GOT3 (cell line): ENCODE measurements at places on chromosomes 6 and 20.

GRCh38 chr6:160327981-160328380, 20.2 kb upstream of the SLC22A3 start:
- no peak for DNase-seq

GRCh38 chr20:45016089-45016671, 49.9 kb downstream of the STK4 start:
- no peak for DNase-seq

DNA sequence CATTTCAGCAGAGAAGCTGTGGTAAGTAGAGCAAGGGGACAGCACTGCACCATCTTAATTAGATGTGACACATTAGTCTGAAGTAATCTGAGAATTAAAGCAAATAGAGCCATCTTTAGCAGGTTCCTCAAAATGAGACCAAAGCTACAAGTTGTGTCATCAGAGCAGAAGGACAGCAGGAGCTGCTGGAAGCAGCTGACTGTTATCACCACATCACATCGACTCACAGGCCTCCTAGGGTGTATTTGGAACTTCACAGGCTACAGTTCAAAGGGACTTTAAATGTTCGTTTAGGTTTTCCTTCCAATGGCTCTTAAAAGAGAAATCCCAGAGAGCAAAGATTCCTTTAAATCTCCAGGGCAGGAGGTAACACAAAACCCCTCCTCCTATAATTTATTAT, 69.5 kb downstream of the LCA5 start:
- no peak for DNase-seq

GRCh38 chr20:6200092-6200491, 77.3 kb upstream of the FERMT1 start:
- DNase-seq: no peak

GRCh38 chr6:113221850-113222249, 635.3 kb upstream of the MARCKS start:
- DNase-seq: no peak

DNA sequence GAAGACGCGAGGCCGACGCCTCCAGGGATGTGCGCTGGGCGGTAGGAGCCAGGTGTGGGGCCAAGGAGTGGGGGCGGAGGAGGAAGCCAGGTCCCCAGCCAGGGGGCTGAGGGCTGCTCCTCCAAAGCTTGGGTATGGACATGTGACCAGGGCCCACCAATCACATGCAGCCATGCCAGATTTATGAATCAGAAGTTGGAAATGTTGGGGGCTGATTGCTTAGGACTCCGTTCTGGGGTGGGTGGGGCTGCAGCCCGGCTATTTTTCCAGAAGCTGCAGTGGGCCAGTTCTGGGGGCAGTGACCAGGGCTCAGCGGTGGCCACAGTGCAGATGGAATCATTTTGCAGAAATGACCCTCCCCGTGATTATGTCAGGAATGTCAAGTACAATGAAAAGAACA, 96.0 kb downstream of the CEBPB start:
- peak; percentile 73 for DNase-seq

GRCh38 chr20:6700563-6701329, 66.7 kb upstream of the BMP2 start:
- DNase-seq: no peak

DNA sequence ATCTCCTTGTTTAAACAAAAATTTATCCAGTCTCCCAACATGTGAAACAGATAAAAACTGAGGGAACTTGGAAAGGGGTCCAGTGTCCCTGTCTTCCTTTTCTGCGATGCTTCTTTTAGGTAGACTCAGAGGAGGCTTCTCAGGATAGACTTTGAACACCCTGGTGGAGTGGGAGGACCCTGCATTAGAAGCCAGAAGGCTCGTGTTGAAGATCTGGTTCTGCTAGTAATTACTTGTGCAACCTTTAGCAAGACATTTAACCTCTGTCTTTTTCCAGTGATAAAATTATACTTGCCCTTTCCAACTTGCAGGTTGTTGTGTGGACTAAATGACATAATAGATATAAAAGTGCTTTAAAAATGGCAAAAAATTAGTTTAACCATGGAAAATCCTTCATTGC, 67.1 kb upstream of the PREP start:
- DNase-seq: no peak

GRCh38 chr6:26133730-26134129, 46.5 kb downstream of the HFE start:
- no peak for DNase-seq

DNA sequence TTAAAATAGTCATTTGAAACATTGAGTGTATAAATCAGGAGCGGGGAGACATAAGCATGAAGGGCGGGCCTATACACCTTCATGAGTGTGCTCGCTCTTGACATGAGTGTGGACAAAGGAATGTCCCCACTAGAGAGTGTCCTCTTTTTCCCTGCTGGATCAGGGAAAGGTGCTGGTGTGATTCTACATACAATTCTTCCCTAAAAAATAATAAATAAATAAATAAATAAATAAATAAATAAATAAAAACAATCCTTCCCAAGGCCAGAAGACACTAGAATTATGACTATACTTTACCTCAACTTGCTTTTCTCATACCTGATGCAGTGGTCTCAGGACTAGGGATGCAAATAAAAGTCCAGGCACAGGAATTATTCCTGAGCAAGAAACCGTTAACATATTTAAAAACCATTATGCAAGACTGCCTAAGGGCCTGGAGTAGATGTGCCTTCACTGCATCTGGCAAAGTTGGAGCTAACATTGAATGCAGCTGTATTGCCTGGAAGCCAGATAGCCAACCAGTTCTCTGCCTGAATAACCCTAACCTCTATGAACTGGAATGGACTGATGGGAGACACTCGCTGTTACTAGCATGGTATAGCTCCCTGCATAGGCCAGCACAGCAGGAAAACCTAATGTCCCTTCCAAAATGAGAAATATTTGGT, 37.5 kb upstream of the MICB start:
- no peak for DNase-seq

GRCh38 chr6:106886922-106887797, 87.4 kb downstream of the CD24 start:
- DNase-seq: no peak

- DNase-seq: no peak
Observed at GRCh38 chr6:18293076-18293904, 29.0 kb upstream of the DEK start.

- DNase-seq: no peak
Observed at GRCh38 chr6:90758741-90759140, 171.9 kb upstream of the MAP3K7 start.

DNA sequence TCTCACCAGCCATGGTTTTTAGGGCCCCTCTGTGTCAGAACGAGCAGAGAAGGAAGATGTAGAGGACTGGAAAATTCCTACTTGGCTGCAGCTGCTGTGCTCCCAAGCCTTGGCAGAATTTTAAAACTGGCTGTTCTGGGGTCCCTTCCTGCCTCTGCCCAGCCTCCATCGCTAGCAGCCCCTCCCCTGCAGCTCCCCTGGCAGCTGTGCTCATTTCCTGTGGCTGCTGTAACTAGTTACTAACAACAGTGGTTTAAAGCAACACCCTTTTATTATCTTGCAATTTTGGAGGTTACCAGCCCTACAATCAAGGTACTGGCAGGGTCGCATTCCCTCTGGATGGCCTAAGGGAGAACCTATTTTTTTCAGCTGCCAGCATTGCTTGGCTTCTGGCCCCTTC, 3.7 kb upstream of the CST11 start:
- DNase-seq: no peak

DNA sequence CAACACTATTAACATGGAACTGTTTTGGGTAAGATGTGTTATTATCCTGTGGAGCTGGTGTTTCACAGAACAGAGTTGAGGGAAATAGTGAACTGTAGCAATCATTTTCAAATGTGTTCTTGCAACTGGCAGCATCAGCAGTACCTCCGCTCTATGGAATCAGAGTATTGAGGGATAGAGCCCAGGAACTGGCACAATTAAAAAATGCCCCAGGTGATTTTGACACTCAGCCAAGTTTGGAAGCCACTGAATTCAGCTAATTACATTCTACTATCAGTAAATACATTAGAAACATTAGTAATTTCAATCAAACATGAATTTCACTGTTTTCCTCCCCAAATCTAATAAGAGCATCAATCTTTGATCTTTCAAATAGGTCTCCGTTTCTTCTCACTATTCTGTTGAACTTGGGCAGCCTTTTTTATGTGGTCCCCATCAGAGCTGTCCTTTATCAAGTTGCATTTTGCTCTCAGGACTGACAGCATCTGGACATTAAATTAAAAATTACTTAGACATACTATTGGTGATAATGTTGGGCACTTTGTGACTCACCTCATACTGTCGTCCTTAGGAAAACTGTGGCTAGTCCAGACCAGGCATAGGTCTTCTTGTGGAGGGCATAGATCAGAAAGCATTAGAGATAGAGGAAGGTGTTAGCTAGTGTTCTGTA, 251.5 kb downstream of the DHX35 start:
- DNase-seq: no peak

DNA sequence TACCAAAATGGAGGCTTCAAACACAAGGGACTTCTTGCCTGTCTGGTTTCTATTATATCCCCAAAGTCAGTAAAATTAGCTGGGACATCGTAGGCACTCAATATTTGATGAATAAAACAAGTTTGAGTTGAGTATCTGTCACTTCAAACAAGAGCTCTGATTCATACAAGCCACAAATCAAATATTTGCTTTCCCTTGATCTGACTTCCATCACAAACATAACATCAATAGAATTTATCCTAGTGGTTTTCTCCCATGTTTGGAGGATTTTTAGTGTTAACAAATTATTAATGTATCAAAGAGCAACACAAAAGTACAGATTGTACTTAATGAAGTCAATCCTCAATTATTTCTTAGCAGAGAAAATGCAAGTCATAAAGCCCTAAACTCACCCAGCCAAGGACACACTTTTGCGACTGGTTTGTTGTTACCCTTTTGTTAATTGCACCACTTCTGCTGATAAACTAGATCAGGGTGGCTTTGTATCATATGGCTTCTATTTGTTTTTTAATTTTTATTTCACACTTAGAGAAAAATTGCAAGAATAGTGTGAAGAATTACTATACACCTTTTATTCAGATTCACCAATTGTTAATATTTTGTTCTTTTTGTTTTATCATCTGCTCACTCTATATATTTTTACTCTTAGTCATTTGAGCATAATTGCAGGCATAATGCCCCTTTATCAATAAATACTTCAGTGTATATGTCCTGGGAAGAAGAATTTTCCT, 117.4 kb upstream of the PRDM1 start:
- DNase-seq: no peak

GRCh38 chr20:17827079-17827478, 127.3 kb downstream of the BANF2 start:
- no peak for DNase-seq

DNA sequence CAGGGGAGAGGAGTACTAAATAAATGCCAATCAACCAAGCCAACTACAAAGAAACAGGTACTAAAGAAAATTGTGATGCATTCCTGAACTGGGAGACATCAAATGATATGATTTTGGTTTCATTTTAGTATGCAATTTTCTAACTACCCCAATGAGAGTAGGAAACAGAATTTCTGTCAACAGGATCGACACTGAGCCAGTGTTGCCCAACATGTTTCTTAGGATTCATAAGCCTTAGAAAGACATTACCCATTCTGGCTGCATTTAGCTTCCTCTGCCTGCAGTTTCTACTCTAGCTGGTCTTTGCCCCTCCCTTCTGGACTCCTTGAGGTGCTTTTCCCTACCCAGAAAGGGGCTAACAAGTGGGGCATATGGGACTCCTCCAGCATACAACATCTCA, 49.8 kb downstream of the KCTD20 start:
- no peak for DNase-seq

GRCh38 chr20:8578161-8578865, 446.2 kb downstream of the PLCB1 start:
- no peak for DNase-seq

- DNase-seq: no peak
Observed at GRCh38 chr6:111776236-111777221, 96.7 kb downstream of the FYN start.

- no peak for DNase-seq
Observed at GRCh38 chr6:124400261-124400999, 561.8 kb upstream of the RNF217 start.

- no peak for DNase-seq
Observed at GRCh38 chr20:36400909-36401735, 95.0 kb downstream of the DLGAP4 start.

DNA sequence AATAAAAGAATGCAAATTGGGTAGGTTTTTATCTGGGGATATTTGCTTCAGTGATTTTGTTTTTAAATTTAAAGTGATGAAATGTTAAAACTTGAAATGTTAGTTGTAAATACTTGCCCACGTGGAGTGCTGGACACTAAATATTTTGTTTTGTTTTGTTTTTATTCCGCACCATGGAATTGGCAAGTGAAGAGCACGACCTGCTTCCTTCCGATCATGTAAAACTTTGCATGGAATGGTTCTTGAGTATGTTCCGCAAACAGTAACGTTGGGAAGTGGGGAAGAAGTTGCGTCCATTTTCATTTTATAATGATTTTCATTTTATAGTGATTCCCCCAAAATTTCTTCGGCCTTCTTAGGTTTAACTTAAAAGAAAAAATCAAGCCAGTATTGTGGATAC, 765 bp downstream of the IRAK1BP1 start:
- no peak for DNase-seq

DNA sequence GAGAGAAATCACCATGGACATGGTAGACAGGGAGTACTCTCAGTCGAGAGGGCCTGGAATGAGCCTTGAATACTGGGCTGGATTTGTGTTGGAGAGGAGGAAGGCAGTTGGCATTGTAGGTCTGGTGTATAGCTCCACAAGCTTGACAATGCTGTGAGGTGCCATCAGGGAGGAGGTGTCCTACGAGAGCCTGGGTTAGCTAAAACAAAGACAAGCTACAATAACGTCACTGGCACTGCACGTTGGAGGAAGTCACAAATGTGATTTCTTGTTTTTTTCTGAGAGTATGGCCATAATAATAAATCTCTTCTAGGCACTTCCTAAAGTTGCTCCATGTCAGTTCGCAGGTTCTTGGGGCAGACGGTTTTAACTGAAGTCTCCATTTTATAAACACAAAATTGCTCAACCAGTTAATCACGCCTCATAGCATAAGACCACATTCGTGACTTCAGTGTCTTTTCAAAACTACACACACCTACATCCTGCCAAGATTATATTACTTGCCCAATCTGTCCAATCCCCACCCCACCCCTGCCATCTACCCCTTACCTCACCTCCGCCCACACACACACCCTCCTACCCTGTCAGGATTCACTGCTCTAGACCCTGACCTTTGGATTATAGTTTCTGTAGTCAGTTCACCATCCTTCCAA, 4.4 kb upstream of the HLA-DMB start:
- no peak for DNase-seq

GRCh38 chr6:25535632-25536225, 116.3 kb upstream of the SCGN start:
- no peak for DNase-seq

GRCh38 chr20:33811776-33812151, 616 bp downstream of the CHMP4B start:
- no peak for DNase-seq

GRCh38 chr20:32019563-32020463, 9.6 kb downstream of the CCM2L start:
- no peak for DNase-seq

- no peak for DNase-seq
Observed at GRCh38 chr20:38032585-38033329, 499 bp downstream of the TTI1 start.

GRCh38 chr20:20391766-20392165, 23.9 kb downstream of the INSM1 start:
- DNase-seq: no peak

- peak; percentile 33 for DNase-seq
Observed at GRCh38 chr20:39070484-39071231, 108.5 kb downstream of the DHX35 start.
